Endothelial cell of umbilical vein (primary cell): ENCODE measurements at places on chromosomes 5 and 9. TPM values are rescaled to one million over a fixed set of nuclear protein-coding genes. Genes with fewer than 3 reads are reported as not detected.

ZFP62 gene
- total RNA-seq = 14.6 and 19.7 TPM in 2 replicates

CENPP gene
- total RNA-seq = 8.7 and 12.0 TPM in 2 replicates

DNA sequence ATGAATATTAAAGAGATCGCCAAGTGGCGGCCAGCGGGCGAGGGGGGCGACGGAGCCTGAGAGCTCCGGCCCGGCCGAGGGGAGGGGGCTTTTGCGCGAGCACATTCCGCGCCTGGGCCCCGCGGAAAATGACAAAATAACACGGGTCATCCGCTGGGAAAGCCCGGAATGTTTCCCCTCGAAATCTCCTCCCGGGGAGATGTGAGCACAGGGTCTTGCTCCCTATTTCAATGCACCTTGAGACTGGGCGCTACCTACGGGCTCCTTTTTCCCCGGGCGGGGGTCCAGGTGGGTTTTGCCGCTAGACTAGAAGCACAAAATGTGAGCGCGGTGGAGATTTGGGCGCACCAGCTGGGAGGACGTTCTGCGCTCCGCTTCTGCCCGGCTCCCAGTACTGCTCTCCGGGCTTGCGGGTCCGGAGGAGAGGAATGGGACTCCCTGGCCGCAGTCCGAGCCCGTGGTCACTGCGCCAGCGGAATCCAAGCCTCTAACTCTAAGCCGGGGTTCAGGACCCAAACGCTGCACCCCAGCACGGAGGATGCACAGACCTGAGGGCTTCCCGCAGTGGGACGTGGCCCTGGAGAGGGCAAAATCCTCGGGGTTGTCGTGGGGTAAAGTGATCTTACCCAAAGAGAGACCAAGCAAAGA lies 2.8 kb upstream of the PRDM12 start:
- no peak for DNase-seq

DNA sequence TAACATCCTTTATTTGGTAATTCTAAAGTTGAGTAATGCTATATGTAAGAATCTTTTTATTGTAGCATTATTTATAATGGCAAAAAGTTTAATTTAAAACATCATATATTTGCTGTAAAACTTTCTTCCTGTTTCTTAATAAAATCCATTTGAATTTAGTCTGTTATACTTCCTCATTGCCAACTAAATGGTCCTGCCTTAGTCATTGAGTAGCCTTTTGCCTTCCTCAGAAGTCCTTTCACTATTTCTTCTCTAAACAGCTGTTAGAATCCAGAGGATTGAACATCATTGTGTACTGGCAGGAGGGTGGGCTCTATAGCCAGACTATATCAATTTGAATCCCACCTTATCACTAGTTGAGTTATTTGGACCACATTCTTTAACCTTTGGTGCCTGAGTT lies 11.0 kb downstream of the SLC44A1 start:
- no peak for DNase-seq

DNA sequence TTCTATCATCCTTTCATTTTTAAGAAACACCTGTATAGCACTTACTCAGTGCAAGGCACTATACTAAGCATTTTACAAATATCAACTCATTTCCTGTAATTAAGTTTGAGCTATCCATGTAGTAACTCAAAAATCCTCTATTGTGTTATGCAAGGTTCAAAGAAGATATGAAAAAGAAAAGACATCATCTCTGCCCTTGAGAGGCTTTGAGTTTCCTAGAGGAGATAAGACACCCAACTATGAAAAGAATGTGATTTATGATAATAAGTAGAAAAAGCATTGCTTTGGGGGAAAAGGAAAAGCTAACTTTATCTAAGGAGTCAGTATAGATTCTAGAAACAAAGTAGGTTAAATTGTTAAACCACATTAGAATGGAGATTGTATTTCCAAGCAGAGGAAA lies 14.2 kb upstream of the ZNF608 start:
- no peak for DNase-seq

DNA sequence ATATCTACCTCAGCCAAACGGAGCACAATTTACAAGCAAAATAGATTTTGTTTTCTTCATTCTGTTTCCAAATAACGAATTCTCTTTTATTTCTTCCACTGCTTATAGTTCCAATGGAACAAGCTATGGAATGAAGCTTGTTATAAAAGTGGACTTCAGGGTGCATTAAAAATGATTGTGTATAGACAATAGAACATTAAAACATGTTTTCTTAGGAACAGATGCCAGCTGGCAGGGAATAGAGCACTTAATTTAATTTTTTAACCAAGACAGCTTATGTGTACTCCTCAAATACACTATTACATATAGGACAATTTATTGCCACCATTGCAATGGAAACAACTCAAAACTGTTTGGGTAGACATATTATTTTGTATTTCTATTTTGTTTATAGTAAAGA lies 860.1 kb upstream of the TYRP1 start:
- no peak for DNase-seq

- DNase-seq = no peak
Measured at GRCh38 chr9:124858330-124859046, 3.3 kb downstream of the RPL35 start.

DNA sequence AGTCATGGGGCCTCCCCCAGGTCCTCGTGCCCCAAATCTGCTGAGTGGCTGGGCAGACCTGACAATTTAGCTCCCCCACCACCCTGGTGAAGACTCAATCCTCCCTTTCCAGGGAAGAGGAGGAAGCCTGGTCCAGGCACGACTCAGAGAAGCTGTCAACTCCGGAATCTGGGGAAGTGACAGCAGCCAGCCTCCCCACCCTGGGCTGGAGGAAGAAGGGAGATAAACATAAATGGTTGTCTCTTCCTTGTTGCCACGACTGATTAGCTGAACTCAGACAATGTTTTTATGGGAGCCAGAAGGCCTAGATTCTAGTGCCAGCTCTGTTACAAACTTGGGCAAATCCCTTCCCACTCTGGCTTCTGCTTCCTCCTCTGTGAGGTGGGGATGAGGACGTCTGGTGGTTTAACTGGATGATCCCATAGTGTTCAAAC lies 15.4 kb downstream of the CCDC69 start:
- DNase-seq = no peak
